Esophagus mucosa (tissue), 1 donor: ENCODE measurements at places on chromosomes 2 and 18. TPM values are rescaled to one million over a fixed set of nuclear protein-coding genes. Genes with fewer than 3 reads are reported as not detected.

Gene FBXO41
- 0.92 TPM for total RNA-seq

GRCh38 chr2:1088192-1088860 is 137.7 kb downstream of the SNTG2 start:
- ATAC-seq = peak; percentile 89

GRCh38 chr2:170531876-170532275 is 183.3 kb upstream of the SP5 start:
- ATAC-seq = no peak

- no peak for ATAC-seq
Measured at GRCh38 chr18:43271593-43272432, 5.5 kb downstream of the SYT4 start.

DNA sequence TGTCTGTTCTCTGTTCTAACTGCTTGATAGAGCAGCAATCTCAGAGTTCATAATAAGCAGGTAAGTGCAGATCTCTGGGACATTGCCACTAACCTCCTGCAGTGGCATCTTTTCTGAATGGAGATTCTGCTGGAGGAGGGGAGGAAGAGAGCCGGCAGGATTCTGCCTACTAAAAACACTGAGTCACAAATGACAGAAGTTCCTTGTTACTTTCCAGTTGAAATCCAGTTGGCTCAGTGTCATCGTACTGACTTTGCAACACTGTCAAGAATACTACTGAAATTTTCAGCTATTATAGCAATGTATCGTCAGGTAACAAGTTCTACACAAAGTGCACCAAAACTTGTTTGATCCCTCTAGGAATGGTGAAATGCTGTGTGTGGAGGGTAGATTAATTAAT is 79.6 kb upstream of the ST6GAL2 start:
- no peak for ATAC-seq

- no peak for ATAC-seq
Measured at GRCh38 chr2:99609851-99610381, 120.1 kb upstream of the REV1 start.

- peak; percentile 8 for ATAC-seq
Measured at GRCh38 chr18:7414459-7414858, 152.7 kb upstream of the PTPRM start.
